ENCODE measurements at places on chromosomes 5 and 9.

DNA sequence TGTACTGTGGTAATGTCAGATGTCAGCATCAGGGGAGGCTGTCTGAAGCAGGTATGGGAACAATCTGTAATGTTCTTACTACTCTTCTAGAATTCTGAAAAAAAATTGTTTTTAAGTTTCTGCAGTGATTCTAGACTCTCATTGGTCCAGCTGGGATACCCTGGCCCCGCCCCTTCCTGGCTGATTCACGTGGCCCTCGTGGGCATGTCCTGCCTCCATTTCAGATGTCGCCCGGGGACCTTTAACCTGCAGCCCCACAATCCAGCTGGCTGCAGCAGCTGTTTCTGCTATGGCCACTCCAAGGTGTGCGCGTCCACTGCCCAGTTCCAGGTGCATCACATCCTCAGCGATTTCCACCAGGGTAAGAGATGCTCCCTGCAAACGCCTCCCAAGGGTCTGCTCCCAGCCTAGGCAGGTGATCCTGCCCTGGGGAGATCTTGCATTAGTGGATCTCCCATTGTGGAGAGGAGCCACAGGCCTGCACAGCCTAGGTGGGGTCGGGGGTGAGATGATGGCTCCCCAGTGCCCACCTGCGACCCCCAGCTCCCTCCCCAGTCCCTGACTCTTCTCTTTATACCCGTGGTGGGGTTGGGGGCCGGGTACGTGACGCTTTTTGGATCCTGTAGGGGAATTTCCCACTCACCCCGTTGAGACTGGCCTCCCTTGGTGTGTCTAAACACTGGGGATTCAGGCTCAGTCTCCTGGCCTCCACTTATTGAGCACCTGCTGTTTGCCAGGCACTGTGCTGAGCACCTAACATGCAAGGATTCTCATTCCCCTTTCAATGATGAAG lies 36.5 kb downstream of the LAMC3 start:
- no peak for DNase-seq

DNA sequence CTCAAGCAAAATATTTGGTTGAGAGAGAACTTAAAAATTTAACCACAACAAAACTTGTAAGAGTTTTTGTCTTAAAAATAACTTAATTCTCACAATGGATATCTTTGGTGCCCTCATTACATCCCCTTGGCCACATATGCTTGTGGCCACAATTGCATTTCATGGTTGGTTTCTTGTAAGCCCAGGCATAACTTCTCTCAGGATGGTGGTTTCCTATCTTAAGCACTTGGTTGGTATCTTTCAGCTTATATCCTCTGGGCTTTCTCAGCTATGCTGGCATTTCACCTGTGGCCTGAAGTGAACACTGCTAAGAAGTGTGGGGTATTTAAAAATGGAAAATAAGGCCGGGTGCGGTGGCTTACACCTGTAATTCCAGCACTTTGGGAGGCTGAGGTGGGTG lies 212.4 kb upstream of the MEF2C start:
- no peak for DNase-seq

DNA sequence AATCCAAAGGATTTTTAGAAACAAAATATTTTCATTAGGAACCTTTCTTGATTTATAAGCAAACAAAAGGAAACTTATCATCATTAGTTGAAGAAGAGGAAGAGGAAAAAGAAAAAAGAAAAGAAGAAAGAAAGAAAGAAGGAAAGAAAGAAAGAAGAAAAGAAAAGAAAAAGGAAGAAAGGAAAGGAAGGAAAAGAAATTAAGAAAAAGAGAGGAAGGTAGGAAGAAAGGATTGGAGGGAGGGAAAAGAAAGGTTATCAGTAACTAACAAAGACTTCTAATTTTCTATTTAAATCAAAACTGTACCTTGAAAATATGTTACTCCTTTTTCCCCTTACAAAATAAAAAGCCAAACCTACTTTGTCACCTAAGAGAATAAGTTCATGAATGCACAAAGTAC lies 10.0 kb downstream of the EBF1 start:
- DNase-seq, result no peak

DNA sequence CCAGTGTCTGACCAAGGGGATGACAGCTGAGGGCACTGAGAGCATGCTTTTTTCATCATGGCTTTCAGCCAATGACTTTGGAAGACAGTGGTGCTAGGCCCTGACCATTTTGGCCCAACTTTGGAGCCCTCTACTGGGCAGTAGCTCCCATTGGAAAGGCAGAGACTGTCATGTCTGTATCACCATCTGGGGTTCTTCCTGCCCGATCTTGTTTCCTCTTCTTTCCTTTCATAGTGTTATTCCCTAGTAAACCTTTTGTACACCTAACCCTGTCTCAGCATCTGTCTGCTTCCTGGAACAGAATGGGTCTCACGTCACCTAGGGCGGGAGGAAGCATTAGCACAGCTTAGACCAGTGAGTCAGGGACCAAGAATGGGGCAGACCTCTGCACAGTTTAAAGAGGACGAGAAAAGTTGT lies 97.4 kb upstream of the MAST4 start:
- DNase-seq, result no peak

- DNase-seq, result no peak
Observed at GRCh38 chr5:90356622-90357021, 52.9 kb downstream of the CETN3 start.

DNA sequence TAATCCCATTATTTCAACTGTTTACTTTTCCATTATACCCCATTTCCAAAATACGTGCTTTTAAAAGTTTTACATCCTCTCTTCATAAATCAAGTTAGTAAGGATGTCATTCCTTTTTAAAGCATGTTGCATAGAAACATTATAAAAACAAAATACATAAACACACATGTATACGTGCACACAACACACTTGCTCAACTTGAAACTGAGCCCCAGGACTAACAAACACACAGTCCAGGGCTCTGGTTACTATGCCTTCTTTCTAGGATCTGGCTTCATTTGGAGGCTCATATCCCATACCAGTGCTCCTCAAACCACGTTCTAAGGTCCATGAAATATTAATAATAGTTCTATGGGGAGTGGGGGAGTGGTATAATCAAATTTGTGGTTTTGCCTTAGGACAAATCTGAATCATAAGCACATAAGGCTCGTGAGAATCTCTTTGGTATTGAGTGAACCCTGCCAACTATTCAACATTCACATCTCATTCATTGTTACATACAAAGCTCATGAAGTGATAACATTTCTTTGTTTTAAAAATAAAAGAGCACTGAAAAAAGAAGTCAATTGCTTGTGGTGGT lies 55.2 kb downstream of the NFIB start:
- no peak for DNase-seq

GRCh38 chr5:43711496-43711895 lies 108.5 kb downstream of the NNT start:
- no peak for DNase-seq

DNA sequence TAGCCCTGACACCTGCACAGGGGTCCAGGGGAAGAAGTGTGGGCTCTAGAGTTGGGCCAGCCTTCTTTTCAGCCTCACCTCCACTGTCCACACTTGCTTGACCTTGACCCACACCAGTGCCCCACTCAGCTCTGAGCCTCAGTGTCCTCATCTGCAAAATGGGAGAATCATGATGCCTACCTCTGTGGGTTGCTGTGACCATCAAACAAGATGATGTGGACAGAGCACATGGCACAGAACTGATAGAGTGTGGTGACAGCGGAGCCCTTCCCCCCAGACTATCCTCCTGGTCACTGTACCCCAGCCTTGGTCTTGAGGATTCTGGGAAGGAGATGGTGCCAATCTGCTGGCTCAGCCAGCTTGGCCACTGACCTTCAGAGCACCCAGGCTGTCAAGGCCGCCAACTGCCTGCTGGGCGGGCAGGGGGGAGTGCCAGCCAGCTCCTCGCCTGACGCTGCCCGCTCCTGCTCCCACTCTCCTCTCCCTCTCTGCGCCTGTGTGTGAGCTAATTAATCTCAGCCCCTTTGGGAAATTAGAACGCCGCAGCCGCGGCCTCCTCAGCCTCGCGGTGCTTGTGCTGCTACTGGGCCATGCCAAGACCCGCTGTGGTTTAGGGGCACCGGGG lies 16.7 kb downstream of the CXXC5 start:
- DNase-seq, result no peak

DNA sequence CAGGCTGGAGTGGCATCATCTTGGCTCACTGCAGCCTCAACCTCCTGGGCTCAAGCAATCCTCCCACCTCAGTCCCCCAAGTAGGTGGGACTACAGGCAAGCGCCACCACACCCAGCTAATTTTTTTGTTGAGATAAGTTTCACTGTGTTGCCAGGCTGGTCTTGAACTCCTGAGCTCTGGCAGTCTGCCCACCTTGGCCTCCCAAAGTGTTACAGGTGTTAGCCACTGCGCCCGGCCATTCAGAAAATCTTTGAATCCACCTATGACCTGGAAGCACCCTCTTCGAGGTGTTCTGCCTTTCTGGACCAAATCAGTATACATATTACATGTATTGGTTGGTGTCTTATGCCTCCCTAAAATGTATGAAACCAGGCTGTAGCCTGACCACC lies 61.4 kb downstream of the KIAA1958 start:
- DNase-seq, result no peak

DNA sequence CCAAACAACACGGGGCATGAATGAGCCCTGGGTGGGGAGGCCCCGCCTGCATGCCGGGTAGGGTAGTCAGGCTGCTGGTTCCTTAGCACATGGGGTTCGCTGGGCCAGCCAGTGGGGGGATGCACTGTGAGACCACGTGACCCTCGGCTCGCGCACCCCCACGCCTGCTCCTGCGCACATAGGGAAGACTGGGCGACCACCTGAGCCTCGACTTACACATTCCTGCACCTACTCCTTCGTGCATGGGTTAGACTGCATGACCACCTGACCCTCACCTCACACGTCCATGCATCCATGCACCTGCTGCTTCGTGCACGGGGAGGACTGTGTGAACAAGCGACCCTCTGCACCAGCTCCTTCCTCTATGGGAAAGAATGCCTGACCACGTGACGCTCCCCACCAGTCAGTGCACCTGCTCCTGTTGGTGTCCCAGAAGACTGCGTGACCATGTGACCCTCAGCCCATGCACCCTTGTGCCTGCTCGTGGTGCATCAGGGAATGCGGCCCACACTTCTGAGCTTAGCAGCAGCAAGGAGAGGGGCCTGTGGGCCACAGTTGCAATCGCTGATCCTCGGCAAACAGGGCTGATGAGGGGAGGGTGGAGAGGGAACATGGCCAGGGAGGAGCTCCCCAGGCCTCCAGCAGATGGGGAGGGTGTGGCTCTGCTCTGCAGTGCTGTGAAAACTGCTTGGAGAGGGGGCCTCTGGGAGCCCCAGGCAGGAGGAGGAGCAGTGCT lies 18.1 kb downstream of the LPCAT1 start:
- no peak for DNase-seq

DNA sequence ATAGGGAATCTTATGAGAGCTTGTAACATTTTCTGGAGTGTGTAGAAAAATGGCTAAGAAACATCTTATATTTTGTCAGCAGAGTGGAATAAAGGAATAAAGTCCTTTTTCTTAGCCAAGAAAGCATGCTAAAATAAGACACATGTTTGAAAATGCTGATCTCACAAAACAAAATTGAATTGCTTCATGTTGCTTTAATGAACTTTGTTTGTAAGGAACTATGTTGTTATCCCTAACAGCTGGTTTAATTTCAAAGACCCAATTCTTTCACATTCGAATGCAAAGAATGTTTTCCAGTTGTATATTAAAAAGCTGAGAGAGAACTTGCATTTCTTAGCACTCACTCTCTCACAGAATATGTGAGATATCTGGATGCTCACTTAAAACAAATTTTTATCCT lies 107.6 kb downstream of the MUSK start:
- no peak for DNase-seq

- no peak for DNase-seq
Observed at GRCh38 chr9:93309889-93310425, 126.0 kb downstream of the WNK2 start.

GRCh38 chr9:90457386-90458190 lies 185.0 kb downstream of the DIRAS2 start:
- no peak for DNase-seq

DNA sequence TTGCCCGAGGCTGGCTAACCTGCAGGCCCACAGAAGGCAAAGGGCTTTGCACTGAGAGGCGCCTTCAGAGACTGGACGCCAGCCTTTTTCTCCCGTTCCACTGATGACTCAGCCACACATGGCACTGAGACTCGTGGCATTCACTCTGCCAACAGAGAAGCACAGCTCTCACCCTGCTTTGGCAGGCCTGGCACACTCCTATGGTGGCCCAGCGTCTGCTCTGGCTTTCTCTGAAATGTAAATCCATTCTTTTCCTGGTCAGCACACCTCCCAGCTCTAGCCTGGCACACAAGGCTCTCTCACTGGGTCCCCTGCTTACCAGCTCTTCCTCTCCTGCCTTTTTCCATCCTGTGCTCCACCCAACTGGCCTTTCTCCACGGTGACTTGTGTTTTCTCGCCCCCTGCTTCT lies 5.9 kb upstream of the MELK start:
- DNase-seq, result no peak

- DNase-seq, result no peak
Observed at GRCh38 chr9:94921092-94921471, 194.6 kb downstream of the AOPEP start.

- no peak for DNase-seq
Observed at GRCh38 chr9:110555551-110556331, 23.8 kb downstream of the SVEP1 start.

DNA sequence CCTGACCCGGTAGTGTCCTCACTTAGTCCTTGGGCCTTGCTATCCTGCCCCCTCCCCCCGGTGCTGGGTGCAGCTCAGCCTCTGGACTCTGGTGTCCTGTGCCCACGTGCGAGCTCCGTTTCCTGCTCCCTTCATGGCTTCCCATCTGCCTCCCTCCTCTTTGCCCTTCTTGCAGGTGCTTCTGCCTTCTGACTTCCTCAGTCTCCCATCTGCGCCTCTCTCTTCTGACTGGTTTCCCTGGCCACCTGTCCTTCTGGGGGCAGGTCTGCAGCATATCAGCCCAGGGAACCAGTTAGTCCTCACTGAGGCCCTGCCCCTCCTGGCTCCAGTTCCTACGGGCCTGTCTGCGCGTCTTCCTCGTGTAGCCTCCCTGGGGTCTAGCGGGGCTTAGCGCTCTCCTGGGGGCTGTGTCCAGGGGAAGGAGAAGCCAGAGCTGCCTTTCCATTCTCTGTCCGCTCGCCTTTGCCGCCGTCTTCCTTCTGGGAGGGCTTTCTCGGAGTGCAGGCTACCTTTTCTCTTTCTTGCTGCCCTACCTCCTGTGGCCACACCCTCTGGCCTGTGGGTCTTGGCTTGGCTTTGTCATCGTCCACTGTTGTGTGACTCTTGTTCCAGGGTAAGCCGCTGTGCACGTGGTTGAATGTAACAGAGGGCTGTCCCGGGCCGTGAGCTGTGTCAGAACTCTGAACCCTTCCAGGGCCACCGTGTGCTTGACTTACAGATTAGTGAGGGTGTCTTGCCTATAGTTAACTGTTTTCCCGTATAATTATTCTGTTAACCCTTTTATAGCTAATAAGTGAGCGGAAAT lies 51.8 kb downstream of the EHMT1 start:
- DNase-seq, result no peak

DNA sequence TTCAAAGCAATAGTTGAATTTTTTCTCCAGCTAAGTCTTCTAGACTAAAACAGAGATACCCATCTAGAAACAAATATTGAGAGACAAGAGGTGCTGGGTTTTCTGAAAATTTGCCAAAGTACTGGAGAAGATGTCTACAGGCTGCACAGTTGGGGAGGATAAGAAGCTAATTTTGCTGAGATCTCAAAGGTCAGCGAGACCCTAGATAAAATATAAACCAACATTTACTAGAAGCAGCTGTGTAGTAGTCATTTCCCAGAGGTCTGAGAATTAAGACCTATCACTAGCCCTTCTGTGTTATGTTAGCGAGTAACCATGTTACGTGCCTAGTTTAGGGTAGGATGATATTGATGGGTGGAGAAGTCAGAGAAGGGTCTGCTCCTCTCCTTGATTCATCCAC lies 208.5 kb upstream of the TNC start:
- no peak for DNase-seq

All from esophagus squamous epithelium (tissue), 5 donors.